ENCODE measurements at places on chromosomes 1 and 21.

- peak overlapping the region; percentile 23 for H3K4me3 ChIP-seq
- no peaks in the 10 kb centered on the region for H3K36me3 ChIP-seq
- H3K4me1 ChIP-seq: peaks cover 6% of the 10 kb centered on the region
- H3K27ac ChIP-seq: no peak overlapping the region
- no peak for DNase-seq
- H3K27me3 ChIP-seq: no peaks in the 10 kb centered on the region
These were observed 11.4 kb upstream of the CFAP126 start for GRCh38 chr1:161379071-161379470.

- H3K36me3 ChIP-seq: no peaks in the 10 kb centered on the region
- H3K27ac ChIP-seq: no peak overlapping the region
- DNase-seq: peak; percentile 77
- no peaks in the 10 kb centered on the region for H3K27me3 ChIP-seq
- H3K4me3 ChIP-seq: no peak overlapping the region
- peaks cover 16% of the 10 kb centered on the region for H3K4me1 ChIP-seq
These were observed 38.6 kb downstream of the WASF2 start for GRCh38 chr1:27451343-27451742.

GRCh38 chr1:168441745-168442144 lies 102.1 kb downstream of the XCL2 start:
- H3K36me3 ChIP-seq: no peaks in the 10 kb centered on the region
- DNase-seq: no peak
- H3K4me1 ChIP-seq: no peaks in the 10 kb centered on the region
- no peak overlapping the region for H3K27ac ChIP-seq

GRCh38 chr1:175808573-175808972 lies 65.2 kb upstream of the TNR start:
- H3K36me3 ChIP-seq: no peaks in the 10 kb centered on the region
- H3K27ac ChIP-seq: no peak overlapping the region
- no peaks in the 10 kb centered on the region for H3K4me1 ChIP-seq
- peaks cover 4% of the 10 kb centered on the region for H3K27me3 ChIP-seq

Measured in A673 (cell line).